ENCODE measurements at places on chromosomes 5 and 9. TPM values are rescaled to one million over a fixed set of nuclear protein-coding genes. Genes with fewer than 3 reads are reported as not detected.
A peak's percentile ranks its signal among the peaks of the same experiment; 100 is the strongest.

- DNase-seq: peak; percentile 41
Measured at GRCh38 chr9:99011161-99011709, 67.5 kb downstream of the COL15A1 start.

- DNase-seq: peak; percentile 90
Measured at GRCh38 chr9:112059145-112059965, 115.7 kb downstream of the SUSD1 start.

- peak; percentile 39 for DNase-seq
Measured at GRCh38 chr5:149608936-149609545, 27.7 kb downstream of the ARHGEF37 start.

ZNF483 gene
- 5.6 TPM for total RNA-seq

CCL27 gene
- not detected for total RNA-seq

CERCAM gene
- total RNA-seq: 86.8 TPM

PFN3 gene
- not detected for total RNA-seq

CDKN2A gene
- total RNA-seq: 32.5 TPM

HRH2 gene
- total RNA-seq: not detected

CAPSL gene
- 0.43 TPM for total RNA-seq

INSYN2B gene
- 12.5 TPM for total RNA-seq

PRDM9 gene
- not detected for total RNA-seq

F12 gene
- 0.43 TPM for total RNA-seq
